NCI-H187 (cell line): ENCODE measurements at places on chromosomes 7 and 10.

- no peak for DNase-seq
Measured at GRCh38 chr10:42785759-42786158, 3.2 kb downstream of the BMS1 start.

GRCh38 chr7:148726385-148726784 is 27.7 kb downstream of the CUL1 start:
- DNase-seq = no peak

- no peak for DNase-seq
Measured at GRCh38 chr10:72087392-72087968, 871 bp downstream of the SPOCK2 start.

GRCh38 chr10:75294031-75294437 is 58.3 kb upstream of the COMTD1 start:
- no peak for DNase-seq

DNA sequence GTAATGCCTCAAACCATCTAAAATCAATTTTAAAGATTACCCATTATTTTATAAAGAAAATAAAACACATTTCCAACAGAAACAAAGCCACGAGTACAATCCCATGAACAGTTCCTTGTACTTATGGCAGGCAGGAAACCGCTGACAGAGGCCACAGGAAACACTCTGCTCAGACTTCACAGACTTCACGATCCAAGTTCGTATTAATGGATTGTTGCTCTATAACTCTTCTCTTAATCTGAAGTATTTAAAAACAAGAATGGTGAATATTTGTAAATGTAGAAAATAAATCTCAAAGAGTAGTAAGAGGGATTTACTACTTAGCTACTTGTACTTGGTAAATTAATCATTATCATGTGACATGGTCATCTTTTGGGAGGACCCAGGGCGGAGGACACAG is 78.3 kb downstream of the SNX10 start:
- DNase-seq = no peak

DNA sequence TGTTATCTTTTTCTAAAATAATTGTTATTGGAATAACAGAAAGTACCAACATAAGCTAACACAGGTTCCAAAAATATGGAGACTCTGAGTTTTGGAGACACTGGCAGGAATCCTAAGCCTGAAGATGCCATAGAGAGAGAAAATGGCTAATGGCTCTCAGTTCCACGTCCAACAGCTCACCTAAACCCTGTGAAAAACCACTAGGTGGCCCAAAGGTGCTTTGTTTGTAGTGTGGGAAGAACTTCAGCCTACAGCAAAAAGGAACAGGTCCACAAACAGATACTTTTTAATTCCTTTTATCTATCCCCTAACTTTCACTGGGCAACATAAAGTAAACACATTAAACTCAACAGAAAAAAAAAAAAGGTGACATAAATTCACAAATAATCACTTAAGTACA is 272.3 kb downstream of the SEMA3D start:
- DNase-seq = no peak

- no peak for DNase-seq
Measured at GRCh38 chr10:81873932-81874816, 820 bp upstream of the NRG3 start.

DNA sequence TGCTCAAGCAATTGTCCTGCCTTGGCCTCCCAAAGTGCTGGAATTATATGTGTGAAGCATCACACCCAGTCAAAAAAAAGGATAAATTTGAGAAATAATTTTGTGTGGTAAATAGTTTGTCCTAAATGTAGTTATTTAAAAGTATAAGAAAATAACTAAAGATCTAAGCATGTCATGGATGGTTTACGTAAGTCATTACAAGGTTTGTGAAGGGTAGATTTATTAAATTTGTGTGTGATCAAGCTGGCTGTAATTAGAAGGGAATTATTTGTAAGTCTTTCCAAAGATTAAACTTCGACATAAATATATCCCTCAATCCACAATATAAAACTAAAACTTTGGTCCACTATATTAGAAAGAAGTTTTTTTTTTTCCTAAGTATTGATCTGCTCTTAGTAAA is 28.6 kb downstream of the ORC5 start:
- DNase-seq = no peak

DNA sequence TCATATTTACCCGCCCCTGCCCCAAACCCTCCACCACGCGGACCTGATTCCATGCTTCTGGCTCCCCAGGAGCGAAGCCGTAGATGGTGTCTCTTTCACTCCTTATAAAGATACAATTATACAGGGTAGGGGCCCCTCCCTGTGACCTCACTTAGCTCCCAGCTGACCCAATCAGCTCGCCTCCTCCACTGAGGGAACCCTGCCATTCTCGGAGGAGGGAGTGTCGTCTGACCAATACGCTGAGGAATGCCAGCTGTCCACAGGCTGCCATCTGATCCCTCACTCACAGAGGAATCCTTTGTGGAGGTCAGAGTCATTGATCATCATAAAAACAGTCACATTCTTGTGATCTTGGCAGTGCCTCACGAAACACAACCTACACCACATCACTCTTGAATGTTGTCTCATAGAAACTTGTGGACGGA is 67.5 kb upstream of the INSIG1 start:
- DNase-seq = no peak

- DNase-seq = no peak
Measured at GRCh38 chr10:103592186-103593021, 98.9 kb downstream of the NEURL1 start.

- no peak for DNase-seq
Measured at GRCh38 chr7:24968165-24968564, 11.8 kb downstream of the OSBPL3 start.

- no peak for DNase-seq
Measured at GRCh38 chr7:47343061-47343455, 238.9 kb downstream of the TNS3 start.

- DNase-seq = no peak
Measured at GRCh38 chr7:30752979-30753378, 1.0 kb downstream of the INMT start.

- peak; percentile 73 for DNase-seq
Measured at GRCh38 chr7:100049441-100050291, at the start of gene ZSCAN21. TSS of gene ZSCAN21 (plus strand) at chr7:100049774. CDS start at chr7:100057007, 7,233 bp downstream.

DNA sequence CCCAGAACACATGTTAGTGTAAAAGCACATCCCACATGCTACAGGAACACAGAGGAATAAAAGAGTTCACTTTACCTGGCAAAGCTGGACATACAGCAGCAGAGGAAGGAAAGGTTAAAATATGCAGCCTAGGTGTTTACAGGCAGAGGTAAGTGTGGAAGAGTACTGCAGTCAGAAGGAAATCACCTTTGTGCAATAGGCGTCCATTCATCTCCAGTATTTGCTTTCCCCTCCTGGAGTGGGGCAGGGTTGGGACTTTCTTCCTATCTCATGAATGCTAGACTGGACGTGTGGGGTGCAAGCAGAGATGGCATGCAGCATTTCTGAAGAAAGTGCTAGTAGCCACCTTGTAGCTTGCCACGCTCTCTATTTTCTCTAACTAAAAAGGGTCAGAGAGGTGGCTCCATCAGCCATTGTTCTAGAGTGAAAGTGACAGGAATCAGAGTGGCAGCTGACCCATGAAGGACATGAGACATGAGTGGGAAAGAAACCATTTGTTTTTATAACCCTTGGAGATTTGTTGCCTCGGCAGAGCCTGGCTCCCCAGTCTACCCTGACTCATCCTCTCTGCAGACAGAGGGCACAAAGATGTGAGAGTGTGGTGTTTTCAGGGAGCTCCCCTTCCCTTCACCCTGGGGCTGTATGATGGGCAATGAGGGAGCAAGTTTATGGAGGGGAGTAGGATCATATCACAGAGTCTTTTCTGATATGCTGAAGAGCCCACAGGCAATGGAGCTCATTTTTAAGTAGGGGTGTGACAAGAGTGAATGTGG is 101.2 kb upstream of the SEC61G start:
- no peak for DNase-seq

- no peak for DNase-seq
Measured at GRCh38 chr10:103882285-103883007, 27.1 kb upstream of the SH3PXD2A start.

DNA sequence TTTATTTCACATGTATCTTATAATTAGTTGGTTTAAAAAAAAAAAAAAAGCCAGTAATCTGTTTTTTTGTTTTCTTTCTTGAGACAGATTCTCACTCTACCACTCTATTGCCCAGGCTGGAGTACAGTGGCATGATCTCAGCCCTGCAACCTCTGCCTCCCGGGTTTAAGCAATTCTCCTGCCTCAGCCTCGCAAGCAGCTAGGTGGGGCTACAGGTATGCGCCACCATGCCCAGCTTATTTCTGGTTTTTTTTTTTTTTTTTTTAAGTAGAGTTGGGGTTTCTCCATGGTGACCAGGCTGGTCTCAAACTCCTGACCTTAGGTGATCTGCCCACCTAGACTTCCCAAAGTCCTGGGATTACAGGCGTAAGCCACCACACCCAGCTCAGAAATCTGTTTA is 34.1 kb upstream of the CAPZA2 start:
- DNase-seq = no peak

DNA sequence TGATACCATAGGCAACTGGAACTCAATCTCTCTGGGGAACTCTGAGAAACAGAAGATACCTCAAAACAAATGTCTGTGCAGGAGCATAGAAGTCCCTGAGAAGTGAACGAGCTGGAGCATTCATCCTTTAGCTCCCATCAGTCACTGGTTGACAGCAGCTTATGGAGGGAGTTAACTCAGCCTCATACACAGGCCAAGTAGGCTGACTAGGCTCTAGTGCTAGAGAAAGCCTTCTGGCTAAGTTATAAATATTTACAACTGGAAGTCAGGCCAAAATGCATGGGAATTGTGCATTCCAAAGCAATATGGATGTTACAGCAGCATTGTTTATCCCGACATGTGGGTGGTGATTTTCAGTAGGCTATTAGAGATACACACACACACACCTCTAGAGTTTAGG is 66.5 kb downstream of the ANK3 start:
- no peak for DNase-seq

- no peak for DNase-seq
Measured at GRCh38 chr7:116675812-116676355, 3.9 kb downstream of the MET start.

DNA sequence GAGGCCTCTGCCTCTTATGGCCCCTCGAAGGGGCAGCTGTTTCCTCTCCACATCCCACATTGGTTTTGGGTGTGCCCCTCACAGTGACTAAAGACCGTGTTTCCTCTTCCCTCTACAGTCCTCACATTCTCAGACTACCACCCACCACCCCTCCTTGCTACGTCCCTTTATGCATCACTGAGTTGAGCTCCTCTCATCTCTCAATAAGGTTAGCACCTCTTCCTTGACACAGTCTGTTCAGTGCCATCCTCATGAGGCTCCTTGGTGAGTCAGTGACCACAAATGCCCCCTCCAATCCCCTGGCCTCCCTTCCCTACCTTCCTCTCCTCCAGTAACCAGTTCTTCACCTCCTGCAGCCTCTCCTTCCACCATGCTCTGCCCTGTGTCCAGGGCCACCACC is 239.1 kb upstream of the MYO3A start:
- no peak for DNase-seq

DNA sequence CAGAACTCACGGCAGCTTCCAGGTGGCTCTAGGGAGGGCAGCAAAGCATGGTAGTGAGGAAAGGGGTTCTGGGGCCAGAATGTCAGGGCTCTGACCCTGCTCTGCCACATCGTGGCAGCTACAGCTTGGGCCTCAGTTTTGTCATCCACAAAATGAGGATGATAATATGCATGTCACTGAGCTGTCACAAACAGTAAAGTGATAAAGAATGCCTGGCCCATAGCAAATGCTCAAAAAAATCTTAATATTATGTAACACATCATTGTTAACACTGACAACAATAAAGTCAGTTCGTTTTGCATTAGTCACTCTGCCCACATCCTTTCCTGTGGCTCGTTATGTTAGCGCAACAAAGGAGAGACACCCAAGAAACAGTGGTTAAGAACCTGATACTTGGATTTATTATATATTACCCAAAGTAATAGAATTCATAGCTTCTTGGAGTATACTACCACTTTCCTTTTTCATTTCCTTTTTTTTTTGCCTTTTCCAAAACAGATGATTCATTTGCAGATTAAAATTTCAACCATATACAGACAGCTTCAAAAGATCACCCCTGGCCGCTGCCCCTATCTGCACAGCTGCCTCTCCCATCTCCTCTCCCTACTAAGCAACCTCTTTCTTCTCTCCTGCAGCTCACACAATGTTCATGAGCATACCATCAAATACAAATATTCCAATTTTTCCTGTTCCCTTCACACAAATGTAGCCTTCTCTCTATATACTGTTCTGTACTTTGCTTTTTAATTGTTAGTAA is 45.5 kb upstream of the DDC start:
- DNase-seq = no peak

DNA sequence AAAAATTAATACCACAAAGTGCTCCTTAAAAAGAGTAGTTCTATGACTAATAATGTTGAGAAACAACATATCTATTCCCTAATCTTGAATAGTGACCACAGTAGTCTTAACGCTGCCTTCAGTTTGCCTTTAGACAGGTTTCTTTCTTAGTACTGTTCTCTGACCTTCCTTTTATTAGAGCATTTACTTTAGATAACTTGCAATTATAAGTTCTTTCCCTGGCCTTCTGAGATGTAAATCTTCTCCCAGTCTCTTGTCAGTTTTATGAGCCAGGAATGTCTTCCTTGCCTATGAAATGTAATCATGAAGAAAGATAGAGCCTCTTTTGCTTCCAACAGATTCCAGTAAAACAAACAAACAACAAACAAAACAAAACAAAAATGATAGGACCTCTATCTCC is 1119.8 kb upstream of the LRRTM3 start:
- no peak for DNase-seq

- DNase-seq = peak; percentile 12
Measured at GRCh38 chr10:117004227-117005025, 561 bp downstream of the SHTN1 start.

GRCh38 chr7:141911391-141911790 is 4.8 kb upstream of the OR9A4 start:
- DNase-seq = no peak

DNA sequence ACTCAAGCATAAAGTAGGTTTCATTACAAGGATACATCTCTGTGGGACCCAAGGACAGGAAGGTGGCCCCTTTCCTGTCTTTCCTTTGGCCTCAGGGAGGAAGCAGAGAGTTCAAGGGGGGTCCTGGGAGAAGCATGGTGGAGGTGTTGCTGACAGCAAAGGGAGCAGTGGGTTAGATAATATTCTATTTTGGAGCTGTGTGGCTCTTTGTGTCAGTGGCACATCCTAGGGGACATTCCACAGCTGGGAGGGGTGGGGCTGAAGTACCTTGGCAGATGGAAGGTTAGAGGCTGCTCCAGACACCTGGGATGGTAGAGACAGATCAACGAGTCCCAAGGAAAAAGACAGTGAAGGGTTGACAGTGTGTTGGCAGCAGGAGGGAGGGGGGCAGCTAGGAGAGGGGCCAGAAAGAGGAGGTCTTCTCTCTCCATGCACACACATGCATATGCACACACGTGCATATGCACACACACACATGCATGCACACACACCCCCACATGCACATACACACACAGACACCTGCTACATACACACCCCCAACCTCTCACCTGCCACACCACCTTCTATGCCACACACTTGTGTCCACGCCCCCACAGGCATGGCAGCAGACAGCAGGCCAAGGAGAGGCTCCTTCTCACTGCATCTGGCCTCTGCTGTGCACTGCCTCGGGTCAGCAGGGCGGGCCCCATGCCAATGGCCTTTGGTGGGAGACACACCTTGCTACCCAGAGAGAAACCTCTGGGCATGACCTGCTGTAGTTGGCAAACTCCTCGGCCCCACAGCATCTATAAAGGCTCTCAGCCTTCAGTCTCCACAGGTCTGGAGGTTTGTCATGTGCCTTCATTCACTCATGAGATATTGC is 5.6 kb upstream of the POLD2 start:
- DNase-seq = no peak

- no peak for DNase-seq
Measured at GRCh38 chr7:108367314-108367713, 88.9 kb downstream of the NRCAM start.
